Activated CD4-positive, CD25-positive, alpha-beta regulatory T cell (primary cell): ENCODE measurements at places on chromosomes 1 and 21.

- DNase-seq, result no peak
Observed at GRCh38 chr21:32977216-32977615, 48.5 kb upstream of the OLIG2 start.

DNA sequence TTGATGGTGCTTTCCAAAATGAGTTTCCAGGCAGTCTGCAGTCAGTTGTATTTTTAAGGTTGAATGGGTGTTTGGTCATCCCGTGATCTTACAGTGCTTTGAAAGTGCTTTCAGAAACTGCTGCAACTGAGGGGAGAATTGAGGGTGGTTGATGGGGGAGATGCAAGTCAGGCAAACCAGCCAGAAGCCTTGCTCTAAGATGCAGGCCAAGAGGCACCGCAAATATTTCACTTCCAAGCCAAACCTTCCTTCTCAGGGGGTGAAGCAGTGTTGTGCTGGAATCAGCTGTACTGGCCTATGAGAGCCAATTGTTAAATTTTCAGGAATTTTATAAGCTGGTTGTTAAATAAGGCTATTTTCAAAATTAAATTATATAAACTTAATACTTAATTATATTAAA lies 151.6 kb downstream of the KCNJ6 start:
- DNase-seq, result no peak

DNA sequence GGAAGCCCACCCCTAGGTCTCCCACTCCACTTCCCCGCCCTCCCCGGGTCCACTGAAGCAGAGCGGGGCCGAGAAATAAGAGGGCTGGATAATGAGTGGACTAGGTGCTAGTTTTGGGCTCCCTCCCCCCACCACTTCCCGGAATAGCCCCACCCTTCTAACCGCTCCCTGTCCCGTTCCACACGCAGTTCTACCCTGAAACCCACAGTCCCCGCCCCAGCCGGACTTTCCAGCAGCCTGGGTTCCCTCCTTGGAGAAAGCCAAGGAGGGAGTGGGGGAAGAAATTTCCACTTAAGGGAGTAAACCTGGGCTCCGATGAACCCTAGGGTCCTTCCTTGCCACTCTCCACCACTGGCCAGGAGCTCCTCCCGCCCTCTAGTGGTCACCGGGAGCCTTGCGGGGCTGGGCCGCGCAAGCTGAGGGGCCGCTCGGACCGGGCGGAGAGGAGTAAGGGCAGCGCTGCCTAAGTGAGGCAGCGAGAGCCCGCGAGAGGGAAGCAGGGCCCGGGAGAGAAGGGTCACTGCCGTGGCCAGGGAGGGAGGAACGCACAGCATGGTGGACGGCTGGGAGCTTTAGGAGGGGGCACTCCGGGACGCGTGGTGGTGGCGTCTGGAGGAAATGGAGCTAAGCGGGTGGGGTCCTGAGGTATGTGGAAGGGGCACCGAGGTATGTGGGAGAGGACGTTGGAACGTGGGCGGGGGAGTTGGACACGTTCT lies 14.3 kb downstream of the THBS3 start:
- peak; percentile 55 for DNase-seq

DNA sequence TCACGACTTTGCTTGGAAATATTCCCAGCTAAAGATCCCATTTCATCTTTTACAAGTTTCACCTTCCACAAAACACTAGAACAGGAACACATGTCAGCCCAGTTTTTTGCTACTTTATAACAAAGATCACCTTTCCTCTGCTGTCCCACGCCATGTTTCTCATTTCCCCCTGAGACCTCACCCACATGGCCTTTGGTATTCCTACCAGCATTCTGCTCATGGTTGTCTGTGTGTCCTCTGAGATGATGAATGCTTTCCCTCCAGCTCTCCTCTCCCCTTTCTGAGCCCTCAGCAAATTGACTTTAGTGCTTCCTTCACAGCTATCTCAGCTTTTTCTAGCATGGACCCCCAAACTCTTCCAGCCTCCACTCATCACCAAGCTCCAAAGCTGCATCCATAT lies 32.3 kb upstream of the ABCG1 start:
- DNase-seq, result no peak

DNA sequence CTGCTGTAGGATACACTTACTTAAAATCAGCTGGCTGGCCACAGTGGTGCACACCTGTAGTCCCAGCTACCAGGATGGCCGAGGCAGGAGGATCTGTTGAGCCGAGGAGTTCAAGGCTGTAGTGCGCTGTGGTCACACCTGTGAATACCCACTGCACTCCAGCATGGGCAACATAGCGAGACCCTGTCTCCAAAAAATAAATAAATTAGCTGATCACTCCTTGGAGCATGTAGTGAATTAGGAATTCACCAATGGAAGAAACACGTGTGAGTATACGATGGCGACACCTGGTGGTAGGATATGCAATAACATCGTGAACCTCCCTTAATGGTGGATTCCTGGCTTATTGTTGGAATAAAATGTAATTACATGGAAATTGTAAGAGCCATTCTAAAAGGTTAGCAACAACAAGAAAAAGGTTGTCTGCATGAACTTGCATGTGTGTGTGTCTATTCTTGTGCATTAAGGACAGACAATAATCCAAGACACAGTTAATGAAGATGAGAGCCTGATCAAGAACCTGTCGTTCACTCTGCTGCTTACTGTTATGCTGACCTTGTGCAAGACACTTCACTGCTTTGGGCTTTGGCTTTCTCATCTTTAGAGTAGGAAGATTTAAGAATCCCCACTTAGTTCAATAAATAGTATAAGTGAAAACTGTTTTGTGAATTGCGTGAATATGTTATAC lies 38.6 kb upstream of the COX20 start:
- no peak for DNase-seq

DNA sequence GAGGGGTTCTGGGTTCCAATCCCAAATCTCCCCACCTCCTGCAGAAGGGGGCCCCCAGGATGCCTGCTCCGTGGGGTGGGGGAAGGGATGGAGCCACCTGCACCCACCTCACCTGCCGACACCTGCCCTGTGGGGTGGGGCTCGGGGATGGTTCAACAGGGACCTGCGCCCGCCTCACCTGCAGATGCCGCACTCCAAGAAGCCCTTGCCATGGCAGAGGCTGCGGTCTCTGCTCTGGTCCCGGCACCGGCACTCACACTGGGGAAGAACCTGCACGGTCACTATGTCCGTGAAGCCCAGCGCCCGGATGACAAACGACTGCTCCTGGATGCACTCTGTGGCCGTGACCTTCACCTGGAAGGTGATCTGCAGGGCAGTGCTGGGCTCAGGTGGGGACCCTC lies 18.1 kb upstream of the PTTG1IP start:
- DNase-seq, result no peak

GRCh38 chr1:220217383-220217988 lies 54.8 kb downstream of the RAB3GAP2 start:
- DNase-seq, result no peak

DNA sequence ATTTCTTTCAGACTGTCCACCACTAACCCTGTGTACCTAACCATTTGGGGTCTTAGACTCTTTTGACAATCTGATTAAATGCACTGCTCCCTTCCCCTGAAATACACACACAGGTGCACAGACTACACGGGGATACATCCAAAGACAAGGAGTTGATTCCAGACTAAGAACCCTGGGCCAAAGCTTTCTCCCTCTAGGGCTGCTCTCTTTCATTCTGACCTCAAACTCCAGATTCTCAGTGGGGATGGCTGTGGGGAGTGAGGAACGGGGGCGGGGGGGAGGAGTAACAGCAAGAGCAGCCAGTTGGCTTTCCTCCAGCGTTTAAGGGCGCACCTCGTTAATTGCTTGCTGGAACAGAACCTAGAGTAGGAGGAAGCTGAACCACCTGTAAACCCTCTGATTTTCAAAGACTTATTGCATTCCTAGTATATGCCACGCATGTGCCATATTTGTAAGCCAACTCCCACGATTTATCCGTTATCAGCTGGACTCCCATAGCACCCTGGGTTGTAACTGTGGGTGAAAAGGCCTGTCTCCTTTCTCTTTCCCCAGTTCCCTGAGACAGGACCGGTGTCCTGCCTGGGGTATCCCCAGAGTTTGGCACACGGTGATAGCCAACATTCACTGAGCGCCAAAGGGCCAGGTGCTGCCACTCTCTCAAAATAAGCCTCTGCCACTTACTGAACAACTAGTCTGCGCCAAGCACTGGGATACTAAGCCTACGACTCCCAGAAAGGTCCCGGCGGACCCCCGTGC lies 920 bp downstream of the MTHFR start:
- no peak for DNase-seq

DNA sequence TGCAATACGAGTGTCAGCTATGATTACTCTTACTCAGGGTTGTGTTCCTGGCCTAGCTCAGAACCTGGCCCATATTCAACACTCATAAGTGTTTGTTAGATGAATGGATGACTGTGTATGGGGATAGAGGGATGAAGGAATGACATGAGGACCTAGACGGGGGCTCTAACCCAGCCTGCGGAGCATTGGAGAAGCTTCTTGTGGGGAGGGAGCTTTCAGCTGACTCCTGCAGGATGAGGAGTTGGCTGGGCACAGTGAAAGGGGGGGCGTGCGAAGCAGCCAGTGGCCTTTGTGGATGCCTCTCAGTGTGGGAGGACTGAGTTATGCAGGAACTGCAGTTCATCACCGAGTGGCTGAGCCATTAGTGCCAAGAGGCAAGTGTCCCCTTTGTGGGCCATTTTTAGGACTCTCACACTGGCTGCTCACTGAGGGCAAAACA lies 1.2 kb upstream of the EXTL1 start:
- DNase-seq, result no peak

DNA sequence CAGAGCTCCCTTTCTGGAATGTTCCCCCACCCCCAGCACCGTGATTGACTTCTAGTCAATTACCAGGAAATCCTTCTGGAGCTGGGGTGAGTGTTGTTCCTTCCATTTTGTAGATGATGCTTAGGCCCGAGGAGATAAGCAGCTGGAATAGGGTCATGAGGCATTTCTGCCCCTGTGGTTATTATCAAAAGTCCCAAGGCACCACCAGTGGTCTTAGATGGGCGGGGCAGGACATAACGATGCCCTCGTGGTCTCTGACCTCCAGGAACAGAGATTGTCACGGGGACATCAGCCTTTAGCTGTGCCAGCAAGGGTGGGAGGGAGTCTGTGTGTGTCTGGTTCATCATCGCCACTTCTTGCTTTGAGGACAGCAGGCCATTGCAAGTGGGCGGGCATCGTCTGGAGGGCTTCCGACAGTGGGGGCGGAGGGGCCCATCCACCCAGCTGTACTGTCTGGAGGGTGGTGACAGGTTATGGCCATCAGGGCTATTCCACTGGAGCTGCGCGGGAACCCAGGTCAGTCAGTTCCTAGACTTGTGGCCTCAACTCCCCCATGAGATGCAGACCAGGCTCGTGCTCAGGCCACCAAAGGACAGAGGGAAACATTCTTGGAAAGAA lies 22.6 kb downstream of the TNFRSF8 start:
- no peak for DNase-seq

DNA sequence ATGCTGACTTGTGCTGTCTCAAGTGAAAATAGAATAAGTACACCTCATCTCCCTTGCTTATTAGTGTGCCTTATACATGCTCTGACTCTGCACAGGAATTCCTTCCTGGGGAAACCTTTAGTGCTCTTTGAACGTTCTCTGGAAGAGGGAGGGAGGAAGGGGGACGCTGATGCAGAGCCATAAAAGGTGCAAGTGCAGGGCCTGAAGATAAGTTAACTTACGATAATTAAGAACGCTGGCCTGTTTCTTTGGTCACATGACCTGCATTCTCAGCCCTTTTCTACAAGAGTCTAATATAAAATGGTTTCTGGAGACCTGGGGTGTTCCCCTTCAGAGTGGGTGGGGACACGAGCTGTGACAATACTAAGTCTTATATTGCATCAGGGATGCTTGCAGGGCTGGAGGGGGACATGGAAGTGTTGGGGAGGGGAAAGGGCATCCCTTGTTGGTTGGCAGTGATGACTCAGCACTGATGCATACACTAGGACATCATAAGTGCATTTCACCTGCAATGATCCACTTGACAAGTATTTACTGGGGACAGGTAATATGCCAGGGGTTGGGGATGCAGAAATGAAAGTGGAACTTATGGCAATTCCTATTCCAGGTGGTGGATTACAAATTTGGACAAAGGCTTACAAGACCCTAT lies 26.3 kb upstream of the KIAA0040 start:
- DNase-seq, result no peak
